ENCODE measurements at places on chromosomes 5 and 9.

DNA sequence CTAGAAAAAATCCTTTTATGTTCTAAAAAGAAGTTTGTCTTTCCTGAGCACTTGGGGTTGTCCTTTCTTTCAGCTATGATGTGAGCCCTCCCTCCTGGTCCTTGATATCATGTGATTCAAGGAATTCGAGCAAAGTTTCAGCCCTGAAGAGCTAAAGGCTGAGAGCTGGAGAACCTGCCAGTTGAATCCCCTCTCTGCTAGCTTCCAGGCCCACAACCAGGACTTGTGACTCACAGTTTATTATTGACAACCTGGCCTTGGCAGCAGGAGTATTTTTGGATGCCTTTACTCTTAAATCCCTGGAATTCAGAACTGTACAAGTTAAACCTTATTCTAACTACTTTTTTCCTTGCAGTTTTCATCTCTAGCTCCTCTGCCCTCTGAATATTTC is 182.8 kb downstream of the SPOCK1 start:
- peak; percentile 17 for DNase-seq

DNA sequence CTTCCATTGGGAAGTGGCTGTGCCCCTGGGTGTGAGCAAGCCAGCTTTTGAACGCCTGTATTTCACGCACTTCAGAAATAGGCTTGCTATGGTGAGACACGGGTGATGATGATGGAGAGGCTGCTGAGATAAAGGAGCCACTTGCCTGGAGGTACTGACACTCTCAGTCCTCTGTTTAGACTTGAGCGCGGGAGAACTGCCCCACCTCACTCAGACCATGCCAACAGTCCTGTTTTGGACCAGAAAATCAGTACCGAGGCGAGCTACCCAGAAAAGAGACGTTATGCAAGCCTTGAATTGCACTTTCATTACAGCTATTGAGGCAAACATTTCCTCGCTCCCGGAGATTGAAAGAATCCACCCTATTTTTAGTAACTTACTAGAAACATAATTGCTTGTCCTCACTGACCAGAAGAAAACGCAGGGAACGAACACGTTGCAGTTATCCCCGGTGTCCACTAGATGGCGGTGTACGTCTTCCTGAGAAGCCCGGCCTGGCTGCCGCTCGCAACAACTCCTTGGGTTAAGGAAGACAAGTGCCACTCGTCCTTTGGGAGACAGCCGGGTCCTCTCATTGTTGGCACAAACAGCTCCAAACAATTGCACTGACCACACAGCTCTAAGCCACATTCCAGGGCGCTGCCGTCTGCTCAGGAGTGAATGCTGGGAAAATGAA is 142.4 kb downstream of the PSAT1 start:
- DNase-seq = peak; percentile 95

DNA sequence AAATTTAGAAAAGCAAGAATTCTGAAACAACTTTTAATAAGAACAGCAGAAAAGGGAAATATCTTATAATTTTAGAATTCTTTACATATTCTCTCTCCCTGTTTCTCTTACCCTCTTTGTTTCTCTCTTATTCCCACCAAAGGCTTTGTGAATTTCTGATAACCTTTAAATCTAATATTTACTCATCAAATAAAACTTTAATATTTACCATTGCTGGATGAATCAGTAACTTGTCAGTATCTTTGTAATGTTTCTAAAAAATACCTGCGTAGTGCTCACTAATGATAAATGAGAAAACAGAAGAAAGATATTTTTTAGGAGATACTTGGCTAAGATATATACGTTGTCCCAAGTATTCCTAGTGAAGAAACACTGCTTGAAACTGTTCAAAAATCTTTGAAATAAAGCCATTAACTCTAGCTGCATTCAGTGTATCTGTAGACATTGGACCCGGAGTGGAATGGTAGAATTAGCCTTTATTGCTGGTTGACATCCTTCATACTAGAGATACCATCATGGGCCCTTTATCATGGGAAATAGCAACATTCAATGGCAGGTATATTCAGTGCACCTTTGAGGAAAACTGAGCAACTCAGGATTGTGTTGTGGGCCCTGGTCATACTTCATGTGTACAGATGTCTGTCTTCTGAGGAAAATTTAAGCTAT is 2160.4 kb downstream of the MAT2B start:
- no peak for DNase-seq

DNA sequence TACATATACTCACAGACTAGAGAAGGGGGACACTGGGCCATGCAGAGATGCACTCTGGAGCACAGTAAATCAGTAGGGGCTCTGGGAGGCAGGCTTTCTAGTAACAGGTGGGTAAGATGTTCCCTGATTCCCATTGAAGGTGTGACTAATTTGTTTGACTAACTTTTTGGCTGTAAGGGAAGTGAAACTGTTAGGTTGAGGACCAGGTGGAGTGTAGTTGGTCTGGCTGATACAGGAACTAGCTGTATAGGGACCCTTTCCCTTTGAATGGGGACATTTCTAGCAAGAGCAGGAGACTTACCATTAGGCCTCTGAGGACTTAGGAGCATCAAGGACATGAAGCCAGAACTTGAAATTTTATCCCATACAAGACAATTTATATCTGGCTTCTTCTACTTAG is 989.6 kb upstream of the COX7C start:
- DNase-seq = no peak

- no peak for DNase-seq
Measured at GRCh38 chr5:176508603-176509002, 28.6 kb downstream of the RNF44 start.

- DNase-seq = no peak
Measured at GRCh38 chr5:169202969-169203368, 98.0 kb downstream of the SLIT3 start.

- no peak for DNase-seq
Measured at GRCh38 chr5:161535762-161536161, 10.8 kb downstream of the GABRB2 start.
